Activated naive CD8-positive, alpha-beta T cell treated with anti-CD3 and anti-CD28 coated beads for 36 hours (primary cell): ENCODE measurements at places on chromosomes 16 and 17. TPM values are rescaled to one million over a fixed set of nuclear protein-coding genes. Genes with fewer than 3 reads are reported as not detected.

Gene SGSH
- 8.2 TPM for total RNA-seq

Gene KRTAP9-8
- not detected for total RNA-seq

Gene EVPL
- 2.5 TPM for total RNA-seq

Gene SLC22A31
- not detected for total RNA-seq

Gene CDH13
- total RNA-seq = not detected

Gene P2RX5
- total RNA-seq = 32.0 TPM

Gene GUCY2D
- not detected for total RNA-seq

Gene TBX4
- not detected for total RNA-seq

Gene KRTAP4-1
- not detected for total RNA-seq

Gene OR1A1
- not detected for total RNA-seq

Gene RAB11FIP3
- 16.9 TPM for total RNA-seq

Gene CLDN7
- total RNA-seq = 1.6 TPM

Gene ZSCAN32
- 14.0 TPM for total RNA-seq

Gene FAM117A
- 16.2 TPM for total RNA-seq

Gene RHBDL3
- 0.06 TPM for total RNA-seq

Gene KRT33B
- not detected for total RNA-seq

Gene CISD3
- 54.3 TPM for total RNA-seq

Gene SP6
- not detected for total RNA-seq

Gene TMEM256
- total RNA-seq = 44.3 TPM

Gene PTX4
- not detected for total RNA-seq

Gene MYO18A
- 24.2 TPM for total RNA-seq

Gene DNAI2
- total RNA-seq = not detected

Gene DRC7
- not detected for total RNA-seq

Gene FLCN
- 22.7 TPM for total RNA-seq

Gene CACNG1
- total RNA-seq = not detected

Gene BOLA2B
- total RNA-seq = 257 TPM

Gene CHST6
- 0.06 TPM for total RNA-seq

Gene PLD6
- total RNA-seq = 19.4 TPM

Gene KRT222
- total RNA-seq = not detected

Gene GRIN2C
- not detected for total RNA-seq

Gene OR1E2
- not detected for total RNA-seq

Gene PRSS8
- not detected for total RNA-seq

Gene KRTAP3-2
- not detected for total RNA-seq

Gene TBC1D28
- total RNA-seq = not detected

Gene JPH3
- 0.10 TPM for total RNA-seq

Gene CD79B
- total RNA-seq = 30.5 TPM

Gene KRTAP4-4
- not detected for total RNA-seq

Gene GRAPL
- total RNA-seq = 3.1 TPM

Gene HAP1
- not detected for total RNA-seq

Gene HSD3B7
- 1.5 TPM for total RNA-seq

Gene TMEM235
- total RNA-seq = not detected

Gene TBC1D3C
- total RNA-seq = 0.86 TPM

Gene ATXN2L
- total RNA-seq = 308 TPM

Gene SIAH1
- 18.3 TPM for total RNA-seq

Gene CD300LD
- not detected for total RNA-seq

Gene GNAO1
- 0.96 TPM for total RNA-seq

Gene TACO1
- 38.3 TPM for total RNA-seq

Gene CCL14
- not detected for total RNA-seq

Gene STAC2
- 0.14 TPM for total RNA-seq

Gene TNS4
- 7.6 TPM for total RNA-seq

Gene ENPP7
- total RNA-seq = not detected

Gene DHRS13
- 34.1 TPM for total RNA-seq

Gene CDT1
- total RNA-seq = 156 TPM

Gene MMP15
- total RNA-seq = 0.25 TPM

Gene GGT6
- total RNA-seq = not detected
